ENCODE measurements at places on chromosomes 16 and 17. TPM values are rescaled to one million over a fixed set of nuclear protein-coding genes. Genes with fewer than 3 reads are reported as not detected.
A peak's percentile ranks its signal among the peaks of the same experiment; 100 is the strongest.

DNA sequence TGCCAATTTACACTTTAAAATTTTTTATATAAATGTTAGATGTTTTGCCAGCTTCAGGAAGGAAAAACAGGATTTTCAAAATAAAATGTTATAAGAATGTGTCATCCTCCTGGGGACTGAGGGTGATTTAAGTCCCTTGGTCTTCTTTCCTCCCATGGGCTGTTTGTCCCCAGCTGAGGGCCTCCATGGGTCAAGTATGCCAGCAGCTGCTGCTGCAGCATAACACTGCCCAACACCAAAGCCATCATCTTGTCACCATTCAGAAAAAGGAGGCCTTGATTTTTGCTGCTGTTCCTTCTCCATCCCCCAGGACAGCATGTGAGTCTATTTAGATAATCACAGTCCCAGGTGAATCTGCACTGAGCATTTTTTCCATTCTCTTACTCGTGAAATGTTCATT lies 188.5 kb downstream of the LGALS9B start:
- DNase-seq = no peak

- DNase-seq = no peak
These were observed 1496.7 kb downstream of the CDH11 start for GRCh38 chr16:63625126-63625525.

DNA sequence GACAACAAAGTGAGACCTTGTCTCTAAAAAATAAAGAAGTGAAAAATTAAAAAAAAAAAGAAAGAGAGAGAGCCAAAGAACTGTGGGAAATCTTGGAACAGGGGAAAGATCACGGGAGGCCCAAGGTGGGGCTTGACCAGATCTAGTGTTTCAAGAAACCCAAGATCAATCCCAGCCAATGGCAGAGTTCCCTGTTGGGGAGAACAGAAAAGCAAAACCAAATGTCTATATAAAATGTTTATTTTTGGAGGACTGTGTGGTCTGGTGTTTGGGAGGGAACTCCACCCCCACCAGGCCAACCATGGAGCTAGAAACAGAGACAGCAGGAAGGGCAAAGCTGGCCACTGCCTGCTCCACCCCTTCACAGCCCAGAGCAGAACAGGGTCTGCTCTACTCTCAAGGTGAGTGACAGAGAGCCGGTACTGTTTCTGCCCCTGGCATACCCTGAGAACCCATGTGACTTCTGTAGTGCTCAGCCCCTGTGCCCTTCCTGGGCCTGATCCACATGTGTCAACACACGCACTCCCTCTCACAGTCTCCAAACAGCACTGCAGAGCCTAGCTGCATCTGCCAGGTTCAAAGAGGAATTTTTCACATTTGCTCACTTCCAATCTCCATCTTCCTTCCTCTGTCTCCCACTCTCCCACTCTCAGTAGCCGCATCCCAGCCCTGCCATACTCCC lies 3.7 kb downstream of the TMEM101 start:
- no peak for DNase-seq

DNA sequence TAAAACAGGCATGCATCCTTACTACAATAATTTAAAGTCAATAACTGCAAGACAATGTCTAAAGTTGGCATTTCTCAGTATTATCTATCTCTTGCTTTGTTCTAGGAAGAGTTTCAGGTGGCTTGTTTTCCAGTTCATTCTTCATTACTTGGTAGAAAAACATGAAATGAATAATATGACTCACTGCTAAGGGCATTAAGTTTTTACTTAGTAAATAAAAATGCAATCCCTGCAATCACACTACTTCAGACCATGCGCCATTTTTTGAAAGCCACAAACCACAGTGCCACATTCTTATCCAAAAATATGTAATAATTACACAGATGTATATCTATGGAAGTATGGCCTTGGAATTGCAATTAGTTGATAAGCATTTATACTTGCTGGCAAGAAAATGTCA lies 55.4 kb downstream of the CREBBP start:
- no peak for DNase-seq

- DNase-seq = no peak
These were observed 362.4 kb upstream of the MAF start for GRCh38 chr16:79962962-79963361.

DNA sequence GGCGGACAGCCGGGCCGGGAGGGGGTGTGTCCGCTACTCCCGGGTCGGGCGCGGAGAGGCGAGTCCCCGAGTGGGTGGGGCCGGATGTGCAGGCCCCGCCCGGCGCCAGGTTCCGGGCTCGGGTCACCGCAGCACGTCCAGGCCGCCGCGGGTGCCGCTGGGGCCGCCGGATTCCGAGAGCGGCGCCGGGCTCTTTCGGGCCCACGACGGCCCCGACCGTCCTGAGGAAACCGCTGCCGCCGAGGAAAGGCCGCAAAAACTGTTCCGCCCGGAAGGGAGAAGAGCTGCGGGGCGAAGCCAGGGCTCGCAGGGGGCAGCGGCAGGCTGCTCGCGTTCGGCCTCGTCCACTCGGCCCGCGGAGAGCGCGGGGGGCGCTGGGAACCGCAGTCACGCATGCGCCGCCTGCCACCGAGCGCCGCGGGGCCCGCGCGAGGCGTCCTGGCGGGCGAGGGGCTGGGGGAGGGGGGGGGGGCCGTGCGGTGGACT lies at the start of gene ZKSCAN2:
ZKSCAN2 (minus strand) TSS at position 376 of the 486 bp plus-strand sequence. CDS start 718 bp downstream, outside the sequence.
- DNase-seq = peak; percentile 88

DNA sequence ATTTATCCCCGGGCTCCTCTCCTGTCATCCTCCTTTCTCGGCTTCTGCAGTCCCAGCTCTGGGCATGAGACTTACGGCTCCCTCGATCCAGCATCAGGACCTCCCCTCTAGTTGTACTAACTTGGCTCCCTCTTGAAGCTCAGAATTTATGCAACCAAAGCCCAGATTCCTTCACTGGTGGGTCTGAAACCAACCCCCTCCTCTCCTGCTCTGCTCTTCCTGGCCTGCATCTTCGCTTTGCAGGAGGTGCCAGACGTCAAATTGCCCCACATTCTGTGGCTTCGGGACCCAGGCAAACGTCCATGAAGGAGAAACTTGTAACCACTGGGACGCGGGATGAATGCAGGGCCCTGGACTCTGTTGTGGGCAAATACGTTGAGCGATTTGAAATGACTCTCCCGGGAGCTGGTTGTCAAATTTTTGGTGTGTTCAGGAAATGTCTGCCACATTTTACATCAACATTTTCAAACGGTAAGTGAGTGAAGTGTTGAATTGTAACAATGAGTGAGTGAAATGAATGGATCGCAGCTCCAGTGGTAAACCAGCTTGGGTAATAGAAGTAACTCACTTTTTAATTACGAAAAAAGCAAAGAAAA lies 29.3 kb upstream of the ELAC2 start:
- DNase-seq = no peak

DNA sequence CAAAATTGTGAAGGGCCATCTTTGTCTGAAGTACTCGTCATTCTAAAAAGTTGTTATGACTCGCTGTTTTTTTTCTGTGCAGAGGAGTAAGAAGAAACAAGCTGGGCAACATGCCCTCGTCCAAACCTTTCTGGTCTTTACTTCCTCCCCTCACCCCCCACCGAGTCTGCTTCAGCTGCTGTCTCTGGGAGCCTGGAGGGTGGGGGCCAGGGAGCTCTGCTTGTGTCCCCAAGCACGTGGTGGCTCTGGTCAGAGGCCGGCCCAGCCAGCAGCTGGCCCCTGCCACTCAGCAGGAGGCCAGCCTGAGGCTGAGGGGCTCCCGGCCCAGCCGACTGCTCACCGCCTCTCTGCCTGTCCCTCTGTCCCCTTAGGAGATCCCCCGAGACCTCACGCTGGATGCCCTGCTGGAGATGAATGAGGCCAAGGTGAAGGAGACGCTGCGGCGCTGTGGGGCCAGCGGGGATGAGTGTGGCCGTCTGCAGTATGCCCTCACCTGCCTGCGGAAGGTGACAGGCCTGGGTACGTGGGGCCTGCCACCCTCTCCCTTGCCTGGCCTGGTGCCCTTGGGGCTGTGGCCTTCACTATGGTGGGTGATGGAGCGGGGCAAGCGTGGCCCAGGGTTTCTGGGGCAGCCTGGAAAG lies 53.7 kb upstream of the LGALS9 start:
- no peak for DNase-seq

- DNase-seq = peak; percentile 58
These were observed 21.8 kb upstream of the FOXK2 start for GRCh38 chr17:82497483-82498405.

DNA sequence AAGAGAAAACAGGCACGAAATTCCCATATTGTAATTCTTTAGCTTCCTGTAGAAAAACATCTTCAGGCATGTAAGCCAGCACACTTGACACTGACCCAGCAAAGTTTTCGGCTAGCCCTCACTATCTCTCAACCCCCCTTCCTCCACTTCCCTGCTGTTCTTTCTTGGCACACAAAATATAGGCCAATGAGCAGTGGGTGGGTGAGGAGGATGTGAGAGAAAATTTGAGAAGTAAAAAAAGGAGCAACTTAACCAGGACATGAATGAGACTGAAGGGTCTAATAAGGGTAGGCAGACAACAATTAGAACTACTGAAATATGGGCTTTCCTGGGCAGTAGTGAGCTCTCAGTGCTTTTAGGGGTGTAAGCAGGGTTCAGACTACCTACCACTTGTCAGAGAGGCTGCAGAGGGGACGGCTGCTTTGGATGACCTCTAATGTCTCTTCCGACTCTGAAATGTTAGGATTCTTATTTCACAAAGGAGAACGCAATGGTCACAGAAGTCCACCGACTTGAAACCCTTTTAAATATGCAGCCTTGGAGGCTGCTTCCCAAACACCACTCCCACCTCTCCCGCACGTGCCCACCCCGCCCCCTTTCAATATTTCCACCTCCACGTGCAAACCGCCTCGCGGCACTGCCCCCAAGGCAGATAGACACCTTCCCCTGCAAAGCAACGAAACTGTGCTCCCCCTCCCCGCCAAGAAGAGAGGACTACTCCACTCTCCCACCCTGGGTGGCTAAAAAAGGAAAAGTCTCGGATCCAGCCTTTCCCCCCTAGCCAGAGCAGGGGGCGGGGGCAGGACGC lies 889 bp downstream of the MBTD1 start:
- DNase-seq = peak; percentile 29

DNA sequence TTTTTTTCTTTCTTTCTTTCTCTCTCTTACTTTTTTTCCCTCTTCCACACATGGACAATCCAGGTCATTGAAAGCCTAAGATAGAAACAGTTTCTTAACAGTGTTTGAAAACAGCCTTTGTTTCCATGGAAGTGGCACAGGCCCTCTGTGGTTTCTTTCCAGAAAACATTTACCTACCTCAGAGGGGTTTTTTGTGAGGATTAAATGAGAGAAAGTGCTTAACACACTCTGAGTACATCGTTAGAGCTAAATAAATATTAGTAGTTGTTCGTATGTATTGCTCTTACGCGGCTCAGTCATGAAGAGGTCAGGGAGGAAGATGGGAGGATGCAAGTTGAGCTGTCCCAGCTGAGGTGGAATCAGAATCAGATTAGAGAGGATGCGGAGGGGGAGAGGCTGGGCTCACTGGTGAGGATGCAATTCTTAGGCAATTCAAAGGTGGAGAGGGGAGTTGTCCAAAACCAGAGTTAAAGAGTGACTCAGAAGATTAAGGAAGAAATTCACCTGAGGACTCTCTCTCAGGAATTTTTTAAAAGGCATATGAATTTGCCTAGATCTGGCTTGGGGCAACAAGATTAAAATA lies 345.4 kb downstream of the PMP22 start:
- DNase-seq = no peak

- DNase-seq = no peak
These were observed 23.0 kb downstream of the GSPT1 start for GRCh38 chr16:11892761-11893160.

DNA sequence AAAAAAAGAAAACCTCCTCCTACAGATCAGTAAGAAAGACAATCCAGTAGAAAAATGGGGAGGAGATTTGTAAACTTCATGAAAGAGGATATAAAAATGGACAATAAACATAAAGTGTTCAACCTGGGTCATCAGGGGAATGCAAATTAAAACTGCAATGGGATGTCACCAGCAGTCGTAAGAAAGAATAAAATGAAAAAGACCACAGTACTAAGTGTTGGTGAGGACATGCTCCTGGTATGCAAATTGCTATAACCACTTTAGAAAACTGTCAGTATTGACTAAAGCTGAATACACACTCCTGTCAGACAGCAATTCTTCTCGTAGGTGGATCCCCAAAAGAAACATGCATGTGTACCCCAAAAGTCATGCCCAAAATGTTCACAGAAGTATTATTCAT lies 265.3 kb upstream of the CACNG5 start:
- DNase-seq = no peak

GRCh38 chr17:81241648-81242420 lies 2.7 kb downstream of the NDUFAF8 start:
- peak; percentile 77 for DNase-seq

DNA sequence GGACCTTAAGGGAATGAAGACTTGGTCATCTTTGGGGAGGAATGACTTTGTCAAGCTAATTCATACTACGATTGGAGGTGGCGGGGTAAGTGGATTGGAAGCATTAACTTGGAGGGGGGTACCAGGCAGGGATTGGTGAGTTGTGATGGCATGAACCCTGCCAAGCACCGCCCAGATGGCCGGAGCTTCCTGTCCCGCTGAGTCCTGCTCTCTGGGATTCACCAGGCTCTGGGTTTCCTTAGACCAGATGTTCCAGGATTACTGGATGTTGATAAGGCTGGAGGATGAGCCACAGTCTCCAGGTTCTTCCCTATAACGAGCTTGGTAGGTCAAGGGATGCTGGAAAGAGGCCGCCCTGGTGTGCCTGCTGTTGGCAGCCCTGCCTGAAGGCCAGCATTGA lies 154.9 kb downstream of the SDK2 start:
- DNase-seq = no peak

DNA sequence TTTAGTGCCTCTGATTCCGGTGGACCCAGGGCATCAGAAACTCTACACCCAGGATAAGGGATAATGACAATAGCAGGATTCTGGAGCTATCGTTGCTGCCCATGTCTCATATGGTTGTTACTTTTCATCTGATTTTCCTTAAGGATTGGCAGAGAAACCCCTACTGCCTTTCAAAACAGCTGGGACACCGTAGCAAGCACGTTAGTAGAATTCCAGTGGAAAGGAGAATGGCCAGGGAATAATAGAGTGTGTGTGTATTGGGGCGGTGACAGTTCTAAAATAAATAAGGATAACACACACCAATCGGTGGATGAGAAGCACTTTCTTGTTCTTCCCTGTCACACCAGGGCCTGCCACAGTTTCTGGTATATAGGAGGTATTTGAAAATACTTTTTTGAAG lies 251.8 kb downstream of the HAPSTR1 start:
- no peak for DNase-seq

- no peak for DNase-seq
These were observed 415.4 kb downstream of the SLC39A11 start for GRCh38 chr17:72677108-72677507.

DNA sequence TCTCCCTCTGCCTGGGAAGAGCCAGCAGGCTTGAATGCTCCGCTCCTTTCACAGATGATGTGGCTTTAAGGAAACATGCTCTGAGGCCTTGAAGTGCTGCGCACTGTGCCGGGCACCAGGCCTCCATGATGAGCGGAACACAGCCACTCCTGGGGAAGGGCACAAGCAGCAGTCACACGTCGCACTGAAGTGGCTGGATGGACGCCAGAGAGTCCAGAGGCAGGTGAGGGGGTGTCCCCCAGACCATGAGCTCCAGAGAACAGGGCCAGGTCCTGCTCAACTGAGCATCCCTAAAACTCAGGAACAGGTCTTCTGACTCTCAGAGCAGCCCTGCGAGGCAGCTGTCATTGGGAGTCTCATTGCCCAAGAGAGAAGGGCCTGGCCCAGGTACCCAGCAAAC lies 35.6 kb downstream of the PEMT start:
- no peak for DNase-seq

Gene TP53TG3
- total RNA-seq = not detected

Gene HSPB9
- total RNA-seq = 0.16 TPM

Gene BRICD5
- 14.8 TPM for total RNA-seq

Gene CCL11
- not detected for total RNA-seq

Gene FAM171A2
- 0.37 TPM for total RNA-seq

Gene NCOR1
- total RNA-seq = 161 TPM

Gene CHST4
- total RNA-seq = not detected

Gene MEFV
- total RNA-seq = 0.21 TPM

Gene RNF40
- total RNA-seq = 100 TPM

Gene CACNG3
- total RNA-seq = not detected

Measured in activated CD8-positive, alpha-beta T cell treated with anti-CD3 and anti-CD28 coated beads, Interleukin-2, amount 10 ng/mL, durations not matched to agents 7 days and 5 days (primary cell).